ENCODE measurements at places on chromosomes 12 and 14.

DNA sequence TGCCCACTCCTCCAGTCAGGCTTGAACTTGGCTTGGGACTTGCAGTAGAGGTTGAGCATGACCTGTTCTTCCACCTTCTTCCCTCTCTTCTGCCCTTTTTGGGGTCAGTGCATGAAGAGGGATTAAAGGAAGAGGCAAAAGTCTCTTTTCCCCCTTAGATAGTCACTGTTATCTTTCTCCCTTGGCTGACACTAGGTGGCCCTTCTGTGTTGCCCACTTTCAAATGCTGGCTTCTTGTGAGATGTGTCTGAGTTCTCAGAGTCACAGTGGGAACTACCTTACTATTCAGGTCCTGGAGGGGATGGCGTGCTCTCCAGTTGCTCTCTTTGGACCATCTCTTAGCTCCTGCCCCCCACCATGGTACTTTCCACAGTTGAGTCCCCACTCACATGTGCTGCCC is 73.6 kb downstream of the GPR65 start:
- DNase-seq, result no peak

DNA sequence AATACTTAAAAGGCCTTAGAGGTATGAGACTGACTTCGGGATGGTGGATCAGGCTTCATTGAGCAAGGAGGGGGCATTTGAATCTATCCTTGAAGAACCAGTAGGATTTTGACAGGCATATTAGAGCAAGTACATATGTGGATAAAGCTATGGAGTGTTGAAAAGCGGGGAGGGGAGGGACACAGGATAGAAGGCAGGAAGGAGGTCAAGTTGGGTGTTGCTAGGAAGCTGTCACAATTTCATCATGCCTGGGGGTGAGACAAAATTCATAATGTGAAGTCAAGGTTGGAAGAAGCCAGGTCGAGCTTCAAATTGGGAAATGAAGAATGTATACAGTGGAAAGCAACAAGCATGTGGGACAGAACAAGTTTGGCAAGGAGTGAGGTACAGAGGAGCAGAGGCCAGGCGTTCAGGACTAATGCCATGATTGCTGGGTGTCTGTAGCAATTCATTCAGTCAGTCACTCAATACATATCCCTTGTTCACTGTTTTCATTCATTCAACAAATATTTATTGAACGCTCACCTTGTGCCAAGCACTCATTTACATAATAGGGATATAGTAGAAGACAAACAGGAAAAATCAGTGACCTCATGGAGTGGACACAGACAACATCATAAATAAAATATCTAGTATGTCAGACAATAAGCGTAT is 58.3 kb upstream of the LTA4H start:
- no peak for DNase-seq

GRCh38 chr14:102592763-102593060 is 263 bp downstream of the RCOR1 start:
- DNase-seq, result no peak

GRCh38 chr14:87615822-87616679 is 376.9 kb downstream of the GALC start:
- peak; percentile 5 for DNase-seq

GRCh38 chr12:115407723-115408122 is 723.7 kb upstream of the TBX3 start:
- no peak for DNase-seq

GRCh38 chr12:247271-247670 is 15.4 kb downstream of the SLC6A13 start:
- no peak for DNase-seq

- DNase-seq, result no peak
Observed at GRCh38 chr14:56193347-56193746, 75.1 kb downstream of the PELI2 start.

- peak; percentile 27 for DNase-seq
Observed at GRCh38 chr14:65478596-65478995, 66.1 kb downstream of the FUT8 start.

DNA sequence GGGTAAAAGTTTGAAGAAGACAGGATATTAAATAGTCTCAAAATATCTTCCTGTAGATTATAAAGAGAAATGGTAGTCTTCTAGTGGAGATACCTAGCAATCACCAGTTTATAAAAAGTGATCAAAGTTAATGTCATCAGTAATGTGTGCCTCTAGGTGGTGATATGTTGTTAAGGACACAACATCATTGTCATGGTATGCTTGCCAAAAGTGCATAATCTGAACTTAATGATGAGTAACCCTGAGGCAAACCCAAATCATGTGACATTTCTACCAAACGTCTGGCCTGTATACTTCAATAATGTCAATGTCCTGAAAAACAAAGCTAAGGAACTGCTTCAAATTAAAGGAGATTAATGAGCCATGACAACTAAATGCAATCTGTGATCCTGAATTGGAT is 214.7 kb downstream of the PHLDA1 start:
- peak; percentile 29 for DNase-seq

DNA sequence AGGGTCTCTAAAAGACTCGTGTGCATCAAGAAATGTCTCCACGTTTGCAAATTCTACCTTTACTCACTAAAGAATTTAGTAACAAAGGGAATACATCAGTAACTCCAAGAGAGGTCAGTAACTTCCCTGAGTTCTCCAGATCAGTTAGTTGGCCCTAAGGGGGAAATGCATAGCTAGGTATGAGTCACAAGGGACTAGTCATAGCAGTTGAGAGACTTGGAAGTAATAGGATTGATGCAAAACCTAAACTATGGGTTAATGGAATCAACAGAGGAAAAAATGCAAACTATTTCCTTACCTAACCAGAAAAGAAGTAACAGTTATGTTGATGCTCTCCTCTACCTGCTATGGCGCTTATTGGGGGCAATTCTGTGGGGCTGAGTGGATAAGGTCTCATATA is 148.8 kb upstream of the GARIN6 start:
- no peak for DNase-seq

GRCh38 chr12:82329508-82329907 is 28.7 kb downstream of the CCDC59 start:
- no peak for DNase-seq

All from glomerular endothelial cell (primary cell).